NCI-H1092 (cell line): ENCODE measurements at places on chromosomes 2 and 18.
A peak's percentile ranks its signal among the peaks of the same experiment; 100 is the strongest.

- DNase-seq = no peak
Observed at GRCh38 chr18:70329071-70329470, 40.2 kb downstream of the SOCS6 start.

DNA sequence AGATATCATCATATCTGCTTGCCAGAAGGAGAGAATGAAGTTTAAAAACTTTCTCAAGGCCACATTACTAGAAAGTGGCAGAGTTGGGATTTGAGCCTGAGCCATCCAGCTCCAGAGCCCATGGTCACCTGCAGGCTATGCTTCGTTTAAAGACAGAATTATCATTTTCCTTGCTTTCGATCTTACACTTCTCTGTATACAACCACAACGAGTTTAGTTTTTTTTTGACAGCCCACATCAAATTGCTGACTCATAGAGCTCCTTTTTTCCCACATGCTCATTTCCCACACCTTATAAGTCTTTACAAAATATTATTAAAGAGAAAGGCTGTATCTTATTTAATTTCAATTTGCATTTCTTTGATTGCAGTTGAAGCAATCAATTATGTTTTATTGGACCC is 6.5 kb downstream of the PLEK start:
- no peak for DNase-seq

- no peak for DNase-seq
Observed at GRCh38 chr2:219243291-219243761, 1.9 kb downstream of the GLB1L start.

DNA sequence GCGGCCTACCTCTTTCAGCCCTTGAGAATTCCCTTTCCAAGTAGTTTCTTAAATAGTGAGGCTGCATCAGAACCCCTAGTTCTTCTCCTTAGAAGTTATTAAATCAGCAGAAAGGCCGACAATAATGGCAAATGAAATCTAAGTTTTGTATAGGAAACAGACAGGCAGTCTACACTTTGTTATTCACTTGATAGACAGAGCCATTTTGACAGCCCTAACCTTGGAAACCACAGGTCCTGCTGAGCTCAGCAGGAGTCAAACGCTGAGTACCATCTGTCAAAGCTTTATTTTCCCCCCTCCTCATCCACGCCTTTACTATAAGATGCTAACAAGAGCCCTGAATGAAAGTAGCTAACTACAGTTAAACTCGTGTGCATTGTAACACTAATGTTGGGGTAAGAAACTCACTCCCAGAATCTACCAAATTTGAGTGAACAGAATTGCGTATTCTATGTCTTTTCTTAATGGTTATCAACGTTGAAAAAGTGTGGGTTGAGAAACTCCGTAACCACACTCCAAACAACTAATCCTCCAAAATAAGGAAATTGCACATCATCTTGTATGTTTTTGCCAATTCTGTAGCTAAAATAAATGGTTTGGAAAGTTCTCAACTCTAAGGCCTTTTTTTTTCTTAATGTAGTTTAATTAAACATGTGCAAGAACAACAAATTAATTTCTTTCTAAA is 90.6 kb upstream of the EFEMP1 start:
- peak; percentile 61 for DNase-seq

DNA sequence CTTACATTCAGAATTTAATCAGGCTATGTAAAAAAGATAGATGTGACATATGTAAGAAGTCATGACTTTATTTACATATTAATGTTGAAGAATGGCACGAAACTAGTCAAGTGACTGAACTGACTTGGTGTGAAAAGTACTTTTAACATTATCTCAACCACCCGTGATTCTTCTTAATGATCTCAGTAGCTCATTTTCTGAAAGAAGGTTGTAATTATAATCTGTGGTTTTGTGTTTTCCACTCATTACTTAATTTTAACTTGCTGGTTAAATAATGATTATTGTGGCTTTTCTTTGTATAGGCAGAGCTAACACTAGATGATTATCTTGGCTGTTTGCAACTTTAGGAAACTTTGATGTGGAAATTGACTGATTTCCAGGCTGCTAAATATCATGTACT is 18.5 kb downstream of the KCNJ13 start:
- no peak for DNase-seq

DNA sequence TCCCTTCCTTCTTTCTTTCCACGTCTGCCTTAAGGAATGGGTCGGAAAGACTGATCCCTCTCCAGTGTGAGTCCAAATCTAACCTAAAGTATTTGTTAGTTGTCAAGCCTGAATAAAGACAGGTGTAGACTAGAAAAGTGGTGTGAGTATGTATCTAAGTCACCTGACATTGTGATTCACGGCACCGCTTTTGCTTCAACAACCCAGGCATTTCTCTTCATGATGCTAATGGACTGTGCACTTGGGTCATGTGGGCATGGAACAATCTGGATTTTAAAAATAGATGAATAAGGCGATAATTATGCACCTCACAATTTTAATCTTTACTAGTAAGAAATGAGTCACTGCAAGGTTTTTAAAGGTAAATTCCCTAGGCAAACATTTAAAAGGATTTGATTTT is 107.5 kb downstream of the LIPG start:
- DNase-seq = no peak

DNA sequence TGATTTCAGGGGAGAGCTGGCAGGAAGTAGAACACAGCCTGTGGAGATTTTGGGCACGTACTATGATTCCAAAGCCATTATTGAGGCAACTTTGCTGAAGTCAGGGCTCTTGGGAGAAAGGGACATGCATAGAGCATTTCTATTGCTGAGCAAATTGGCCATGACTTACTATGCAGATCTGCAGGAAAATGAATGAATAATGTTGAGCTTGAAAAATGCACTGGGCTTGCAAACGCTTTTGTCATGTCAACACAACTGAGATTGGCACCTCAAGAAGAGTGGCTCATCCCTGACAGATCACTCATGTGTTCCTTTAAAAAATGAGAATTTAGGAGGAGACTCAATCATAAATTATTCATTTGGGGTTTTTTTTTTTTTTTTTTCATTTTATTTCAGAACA is 230.5 kb downstream of the MBD2 start:
- DNase-seq = no peak

- no peak for DNase-seq
Observed at GRCh38 chr2:236085647-236086046, 82.5 kb downstream of the GBX2 start.

DNA sequence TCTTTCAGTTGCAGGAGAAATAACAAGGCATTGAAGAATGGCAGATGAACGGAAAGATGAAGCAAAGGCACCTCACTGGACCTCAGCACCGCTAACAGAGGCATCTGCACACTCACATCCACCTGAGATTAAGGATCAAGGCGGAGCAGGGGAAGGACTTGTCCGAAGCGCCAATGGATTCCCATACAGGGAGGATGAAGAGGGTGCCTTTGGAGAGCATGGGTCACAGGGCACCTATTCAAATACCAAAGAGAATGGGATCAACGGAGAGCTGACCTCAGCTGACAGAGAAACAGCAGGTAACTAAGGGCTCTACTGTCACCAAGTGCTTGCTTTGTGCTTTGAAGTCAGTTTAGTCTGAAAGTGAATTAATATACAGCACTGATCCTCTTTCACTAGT is 118.5 kb upstream of the UNC80 start:
- no peak for DNase-seq

DNA sequence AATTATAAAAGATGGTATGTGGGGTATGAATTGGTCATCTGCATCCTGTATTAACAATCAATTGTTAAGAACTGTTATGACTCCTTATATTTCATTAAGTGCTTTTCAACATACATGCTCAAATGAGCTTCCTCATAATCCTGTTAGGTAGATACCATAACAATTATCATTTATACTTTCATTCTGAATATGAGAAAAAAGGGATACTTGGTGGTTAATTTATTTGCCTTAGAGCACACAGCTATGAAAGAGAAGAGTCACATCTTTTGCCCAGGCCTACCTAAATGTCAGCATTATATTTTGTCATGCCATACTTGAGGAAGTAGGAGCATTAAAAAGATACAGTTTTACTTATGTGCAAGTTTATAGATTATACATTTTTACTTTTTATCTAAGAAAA is 169.6 kb downstream of the TCF4 start:
- no peak for DNase-seq

DNA sequence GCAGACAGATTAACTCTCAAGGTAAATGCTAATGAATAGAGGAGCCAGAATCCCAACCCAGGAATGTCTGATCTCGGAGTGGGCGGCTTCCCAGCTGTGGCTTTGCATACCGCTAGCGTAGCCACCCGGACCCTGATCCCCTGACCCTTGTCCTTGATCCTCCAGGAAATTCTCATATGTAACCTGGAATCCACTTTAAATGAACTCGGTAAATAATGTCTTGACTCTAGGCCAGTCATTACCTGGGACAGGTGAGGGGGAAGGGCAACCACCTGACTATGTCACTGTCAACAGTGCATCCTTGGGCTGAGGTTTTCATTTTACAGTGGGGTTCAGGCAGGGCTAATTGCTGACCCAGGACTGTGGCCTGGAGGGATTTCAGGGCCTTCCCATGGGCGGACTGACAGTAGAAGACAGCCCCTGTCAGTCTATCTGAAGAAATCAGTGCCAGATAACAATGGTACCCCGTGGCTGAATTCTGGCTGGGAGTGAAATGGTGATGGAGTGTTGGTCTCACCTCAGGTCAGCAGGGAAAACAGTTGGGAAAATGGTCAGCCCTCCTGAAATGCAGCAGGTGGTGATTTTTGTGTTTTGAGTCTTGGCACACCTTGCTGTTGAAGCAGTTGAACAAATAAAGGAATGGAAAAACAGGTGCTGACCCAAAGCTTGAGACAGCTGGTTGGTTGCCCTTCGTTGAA is 9.6 kb downstream of the ACKR3 start:
- no peak for DNase-seq

DNA sequence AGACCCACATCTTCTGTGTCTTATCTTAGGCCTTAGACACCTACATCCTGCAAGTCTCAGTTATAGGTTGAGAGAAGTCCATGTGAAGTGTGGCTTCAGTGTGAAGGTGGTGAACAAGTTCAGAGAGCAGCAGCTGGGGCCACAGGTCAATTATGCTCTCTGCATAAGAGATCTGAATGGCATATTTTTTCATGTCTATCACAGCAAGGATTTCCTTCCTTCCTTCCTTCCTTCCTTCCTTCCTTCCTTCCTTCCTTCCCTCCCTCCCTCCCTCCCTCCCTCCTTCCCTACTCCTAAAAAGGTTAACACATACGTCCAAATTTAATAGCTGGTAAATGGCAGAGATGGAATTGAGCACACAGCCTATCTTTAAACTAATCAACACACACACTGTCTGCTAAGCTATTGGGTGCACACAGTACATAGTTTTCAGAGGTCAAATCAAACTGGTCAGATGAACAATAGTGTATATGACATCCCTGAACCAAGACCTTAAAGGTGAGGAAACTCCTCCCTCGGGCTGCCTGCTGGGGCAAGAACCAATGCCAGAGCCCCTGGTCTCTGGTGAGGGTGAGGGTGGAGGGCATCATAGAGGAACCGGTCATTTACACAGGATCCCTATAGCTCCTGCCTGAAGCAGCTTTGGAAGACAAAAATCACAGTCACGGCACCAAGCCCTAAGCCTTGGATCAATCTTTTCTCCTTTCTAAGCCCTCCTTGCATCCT is 240.9 kb downstream of the ICOS start:
- no peak for DNase-seq

- no peak for DNase-seq
Observed at GRCh38 chr2:27164960-27165763, 16.4 kb downstream of the TCF23 start.

DNA sequence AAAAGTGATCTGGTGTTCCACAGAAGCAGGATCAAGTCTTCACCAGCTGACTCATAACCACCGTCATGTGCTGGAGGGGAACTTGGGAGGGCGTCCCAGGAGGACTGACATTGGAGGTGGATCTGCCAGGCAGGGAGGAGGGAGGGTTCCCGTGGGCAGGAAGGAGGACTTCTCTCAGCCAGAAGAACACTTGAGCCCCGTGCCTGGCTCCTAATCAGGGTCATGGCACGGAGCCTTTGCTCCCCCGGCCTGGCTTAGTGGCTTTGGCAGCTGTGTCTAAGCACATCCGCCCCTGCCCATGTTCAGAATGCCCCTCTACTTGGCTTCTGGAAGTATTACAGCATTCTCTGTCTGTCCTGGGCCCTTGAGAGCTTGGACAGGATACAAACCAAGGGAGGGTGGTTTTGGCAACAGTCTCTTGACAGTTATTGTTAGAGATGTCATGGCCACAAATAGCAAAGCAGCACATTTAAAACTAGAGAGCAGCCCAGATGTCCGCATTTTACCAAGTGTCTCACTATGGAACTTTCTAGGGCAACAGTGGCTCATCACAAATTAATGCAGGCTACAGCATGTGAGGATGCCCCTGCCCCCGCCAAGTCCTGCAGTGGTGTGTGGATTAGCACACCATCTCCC is 11.5 kb downstream of the PPP1R7 start:
- DNase-seq = no peak

GRCh38 chr2:70525032-70525431 is 28.6 kb downstream of the TGFA start:
- DNase-seq = no peak

- no peak for DNase-seq
Observed at GRCh38 chr2:138502255-138503086, 901 bp downstream of the SPOPL start.

GRCh38 chr18:78430131-78430758 is 549.4 kb upstream of the SALL3 start:
- peak; percentile 76 for DNase-seq

DNA sequence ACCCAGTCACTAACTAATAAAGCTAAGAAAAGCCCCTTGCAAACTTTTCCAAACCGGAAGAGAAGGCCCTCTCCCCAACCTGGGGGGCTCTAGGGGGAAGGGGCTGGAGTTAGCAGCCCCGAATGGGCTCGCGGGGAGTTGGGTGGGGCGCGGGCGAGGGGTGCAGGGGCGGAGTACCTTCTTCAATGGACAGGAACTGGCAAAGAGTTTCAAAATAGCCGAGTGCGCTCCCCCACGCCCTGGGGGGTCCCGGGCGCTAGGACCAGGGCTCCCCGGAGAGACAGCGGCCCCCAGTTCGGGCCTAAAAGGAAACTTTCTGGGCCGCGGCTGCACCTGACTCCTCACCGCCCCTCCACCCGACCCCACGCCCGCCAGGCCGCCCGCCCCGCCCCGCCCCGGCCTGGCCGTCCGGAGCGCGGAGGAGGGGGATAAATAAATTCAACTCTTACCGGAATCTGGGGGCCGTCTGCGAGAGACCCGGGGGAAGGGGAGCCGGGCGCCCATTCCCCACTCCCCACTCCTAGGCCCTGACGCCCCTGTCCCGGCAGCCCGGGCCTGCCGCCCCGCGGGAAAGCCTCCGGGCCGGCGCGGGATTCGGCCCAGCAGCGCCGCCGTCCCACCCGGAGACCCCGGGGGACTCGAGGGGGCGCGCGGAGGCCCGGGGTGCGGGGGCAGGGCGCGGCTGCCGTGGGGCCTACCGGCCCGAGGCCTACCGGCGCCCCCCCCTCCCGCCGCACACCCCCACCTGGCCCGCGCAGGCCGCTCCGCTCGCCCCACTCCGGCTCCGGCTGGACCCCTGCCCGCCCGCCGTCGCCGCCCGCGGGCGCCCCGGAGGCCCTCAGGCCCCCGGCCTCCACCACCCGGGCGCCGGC is 868 bp downstream of the INO80D start:
- DNase-seq = no peak

- no peak for DNase-seq
Observed at GRCh38 chr2:185456517-185456916, 282.1 kb upstream of the FSIP2 start.

- DNase-seq = no peak
Observed at GRCh38 chr2:236601316-236602202, 31.9 kb downstream of the ACKR3 start.
